ENCODE measurements at places on chromosomes 16 and 17.

GRCh38 chr17:9256751-9257629 is 235.7 kb downstream of the NTN1 start:
- DNase-seq, result peak; percentile 54

DNA sequence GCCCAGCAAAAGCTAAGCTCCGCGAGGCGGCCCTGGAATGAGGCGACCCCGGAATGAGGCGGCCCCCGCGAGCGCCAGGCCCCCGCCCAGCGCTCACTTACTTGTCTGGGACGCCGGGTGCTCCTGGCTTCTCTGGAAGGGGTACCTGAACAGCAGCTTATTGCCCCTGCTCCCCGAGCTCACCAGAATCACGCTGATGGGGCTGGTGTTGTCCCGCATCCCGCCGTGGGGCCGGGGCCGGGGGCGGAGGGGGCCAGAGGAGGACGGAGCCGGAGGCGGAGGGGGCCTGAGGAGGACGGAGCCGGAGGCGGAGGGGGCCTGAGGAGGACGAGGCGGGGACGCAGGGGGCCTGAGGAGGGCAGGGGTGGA is 440 bp downstream of the NPRL3 start:
- DNase-seq, result no peak

GRCh38 chr17:74900208-74900607 is 6.8 kb upstream of the FADS6 start:
- no peak for DNase-seq

DNA sequence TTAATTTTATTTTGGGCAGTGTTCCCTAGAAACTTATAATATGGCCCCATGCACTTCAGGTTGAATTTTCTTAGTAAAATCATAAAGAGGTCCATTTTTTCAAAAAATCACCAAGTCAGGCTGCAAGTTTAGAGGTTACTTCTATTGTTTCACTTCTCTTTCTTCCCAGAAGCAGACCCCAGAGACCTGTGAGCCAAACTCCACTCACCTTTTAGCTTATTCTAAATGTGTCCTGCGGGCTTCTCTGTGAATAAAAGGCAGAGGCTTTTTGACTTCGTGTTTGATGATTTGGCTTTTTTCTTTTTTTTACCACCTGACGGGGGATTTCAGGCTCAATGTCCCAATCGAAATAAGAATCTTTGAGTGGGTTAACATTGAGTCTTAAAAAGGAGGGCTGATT is 7.4 kb downstream of the PRKCB start:
- no peak for DNase-seq

DNA sequence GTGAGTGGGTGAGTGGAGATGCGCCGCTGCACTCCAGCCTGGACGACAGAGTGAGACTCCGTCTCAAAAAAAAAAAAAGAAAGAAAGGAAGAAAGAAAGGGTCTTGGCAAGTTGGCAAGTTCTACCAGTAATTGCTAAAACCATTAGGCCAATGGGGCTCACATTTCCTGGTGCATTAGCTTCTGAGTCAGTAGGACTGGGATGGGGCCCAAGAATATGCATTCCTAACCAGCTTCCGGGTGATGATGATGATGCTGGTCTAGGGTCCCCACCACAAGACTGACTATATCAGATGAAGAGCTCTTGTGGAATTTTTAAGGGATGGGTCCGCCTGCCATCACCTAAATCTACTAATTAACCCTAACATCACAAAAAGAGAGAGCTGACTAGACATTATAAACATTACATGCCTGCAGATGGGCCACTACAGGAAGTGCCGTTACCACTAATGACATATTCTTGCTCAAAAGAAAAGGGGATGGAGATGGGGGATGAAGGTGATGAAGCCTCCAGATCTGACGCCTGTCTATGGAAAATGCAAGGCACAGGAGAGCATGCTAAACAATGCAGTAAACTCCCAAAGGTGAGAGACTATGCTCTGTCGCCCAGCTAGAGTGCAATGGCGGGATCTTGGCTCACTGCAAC is 13.1 kb downstream of the MYH11 start:
- no peak for DNase-seq
